Activated naive CD4-positive, alpha-beta T cell (primary cell): ENCODE measurements at places on chromosomes 5 and 9.

GRCh38 chr5:7714697-7715096 lies 136.2 kb downstream of the CFAP90 start:
- no peak for DNase-seq

- no peak for DNase-seq
Observed at GRCh38 chr5:72007336-72008111, 99.8 kb upstream of the MAP1B start.

- no peak for DNase-seq
Observed at GRCh38 chr9:98428454-98428853, 173.0 kb upstream of the TBC1D2 start.

DNA sequence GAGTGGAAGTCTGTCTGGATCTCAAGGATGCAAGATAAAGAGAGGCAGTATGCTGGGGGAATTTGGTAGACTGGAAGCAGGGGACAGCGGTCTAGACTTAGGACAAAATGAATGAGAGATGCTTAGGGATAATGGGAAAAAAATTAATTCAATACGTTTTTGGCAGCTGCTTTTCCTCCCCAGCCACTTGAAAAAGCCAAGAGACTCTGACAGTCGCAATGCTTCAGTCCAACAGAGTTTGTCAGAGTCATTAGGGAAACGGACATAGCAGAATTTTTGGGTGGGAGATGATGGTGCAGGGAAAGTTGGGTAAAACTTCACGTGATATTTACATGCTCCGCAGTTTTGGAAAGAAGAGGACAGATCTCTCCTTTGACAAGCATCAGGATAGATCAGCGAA lies 129.7 kb downstream of the GOLPH3 start:
- DNase-seq: no peak

DNA sequence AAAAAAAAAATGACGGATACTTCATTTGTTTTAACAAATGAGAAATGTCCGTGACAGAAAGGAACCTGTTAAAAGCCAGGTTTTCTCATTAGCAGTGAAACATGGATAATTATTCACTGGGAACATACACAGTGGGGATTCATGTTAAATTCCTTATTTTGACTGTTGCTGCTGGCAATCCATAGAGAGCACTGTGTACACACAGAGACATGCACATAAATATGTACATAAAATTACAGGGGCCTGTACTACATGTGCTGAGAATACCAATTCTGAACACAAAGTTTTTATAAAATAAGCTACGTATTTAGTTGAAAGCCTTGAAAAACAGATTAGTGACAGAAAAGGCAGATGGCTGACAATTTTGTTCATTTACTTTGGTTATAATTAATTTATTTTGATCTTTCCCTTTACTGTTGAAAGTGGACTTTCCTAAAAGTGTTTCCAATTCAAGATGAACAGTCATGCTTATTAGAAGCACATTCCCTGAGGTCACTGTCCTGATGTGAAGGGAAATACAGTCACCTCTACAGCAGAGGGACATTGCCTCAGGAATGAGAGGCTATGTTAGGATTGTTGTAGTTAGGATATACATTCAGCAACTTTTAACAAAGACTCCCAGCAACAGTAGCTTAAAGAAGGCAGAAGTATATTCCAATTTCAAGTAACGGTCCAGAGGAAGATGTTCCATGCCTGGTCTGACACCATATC lies 166.7 kb downstream of the SAXO1 start:
- no peak for DNase-seq

GRCh38 chr5:11385901-11386293 lies 518.3 kb downstream of the CTNND2 start:
- DNase-seq: no peak

DNA sequence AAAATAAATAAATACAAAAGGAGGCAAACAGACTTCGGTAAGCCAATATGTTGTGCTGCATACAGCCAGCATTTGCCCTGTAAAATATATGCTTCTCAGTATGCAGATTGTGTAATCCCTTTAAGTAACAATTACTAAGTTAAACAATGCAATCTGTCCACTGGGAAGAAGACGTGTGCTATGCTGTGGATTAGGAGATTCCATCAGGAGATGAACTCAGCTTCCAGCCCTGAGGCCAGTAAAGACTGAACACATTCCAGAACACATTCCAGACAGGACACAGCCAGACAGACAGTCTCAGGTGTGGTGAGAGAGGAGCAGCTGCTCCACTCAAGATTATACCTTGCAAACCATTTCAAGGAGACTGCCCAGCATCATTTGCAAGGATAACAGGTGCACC lies 97.8 kb downstream of the MPDZ start:
- no peak for DNase-seq

DNA sequence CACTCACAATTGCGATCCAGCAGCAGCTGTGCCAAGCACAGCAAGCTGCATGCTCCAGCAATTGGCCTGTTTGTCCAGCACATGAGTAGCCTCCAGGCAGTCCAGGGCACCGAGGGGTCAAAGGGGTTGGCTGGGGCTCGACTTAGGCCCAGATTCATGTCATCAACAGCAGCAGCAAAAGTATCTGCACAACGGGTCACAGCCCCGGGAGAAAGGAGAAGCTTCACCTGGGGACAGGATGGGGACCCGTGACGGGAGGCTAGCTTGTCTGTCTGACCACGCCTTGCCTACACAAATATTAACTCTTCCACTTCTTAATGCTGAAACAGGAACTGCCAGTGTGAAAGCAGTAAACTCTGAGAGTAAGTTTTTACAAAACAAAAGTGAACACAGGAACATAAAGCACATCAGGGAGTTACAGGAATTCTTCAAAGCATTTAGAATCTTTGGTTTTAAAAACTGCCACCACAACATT lies 191.2 kb downstream of the PIK3R1 start:
- DNase-seq: no peak

GRCh38 chr9:37441776-37442370 lies 19.4 kb downstream of the GRHPR start:
- DNase-seq: no peak
